ENCODE measurements at places on chromosomes 2 and 18.

DNA sequence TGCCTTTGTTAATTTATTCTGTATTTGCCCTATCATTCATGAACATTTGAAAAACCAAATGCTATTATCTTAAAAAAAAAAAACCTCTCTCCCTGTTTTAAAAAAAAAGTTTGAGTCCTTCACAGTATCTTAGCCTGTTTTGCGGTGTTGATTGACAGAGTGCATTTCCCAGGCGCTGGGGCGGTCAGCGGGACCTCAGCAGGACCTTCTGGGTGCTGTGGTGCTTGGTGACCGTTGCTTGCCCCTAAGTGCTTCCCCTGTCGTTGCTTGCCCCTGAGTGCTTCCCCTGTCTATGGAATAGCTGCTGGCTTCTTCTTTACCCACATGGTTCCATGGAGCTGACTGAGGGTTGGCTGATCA lies 12.1 kb downstream of the ATP6V1C2 start:
- DNase-seq = no peak

DNA sequence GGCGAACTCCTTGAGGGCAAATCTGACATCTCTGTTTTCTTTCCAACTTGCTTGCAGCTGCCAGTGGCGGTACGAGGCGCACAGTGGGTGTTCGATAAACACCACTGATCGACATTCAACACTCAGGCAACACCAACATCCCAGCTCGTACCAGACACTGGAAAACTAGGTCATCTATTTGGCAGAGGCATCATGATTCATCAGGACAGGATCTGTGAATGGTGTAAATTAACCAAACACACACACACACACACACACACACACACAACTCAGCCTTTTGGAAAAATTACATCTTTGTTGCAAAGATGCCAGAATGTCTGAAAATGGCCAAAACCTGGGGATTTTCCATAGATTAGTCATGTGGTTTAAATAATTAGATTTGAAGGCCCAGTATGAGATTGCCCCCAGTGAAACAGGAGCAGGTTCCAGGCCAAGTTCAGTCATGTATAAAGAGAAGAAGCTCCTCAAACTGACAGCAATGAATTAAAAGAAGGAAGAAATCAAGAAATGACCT lies 150.5 kb upstream of the NCKAP5 start:
- no peak for DNase-seq

GRCh38 chr2:225400060-225400511 lies 576 bp downstream of the NYAP2 start:
- no peak for DNase-seq

DNA sequence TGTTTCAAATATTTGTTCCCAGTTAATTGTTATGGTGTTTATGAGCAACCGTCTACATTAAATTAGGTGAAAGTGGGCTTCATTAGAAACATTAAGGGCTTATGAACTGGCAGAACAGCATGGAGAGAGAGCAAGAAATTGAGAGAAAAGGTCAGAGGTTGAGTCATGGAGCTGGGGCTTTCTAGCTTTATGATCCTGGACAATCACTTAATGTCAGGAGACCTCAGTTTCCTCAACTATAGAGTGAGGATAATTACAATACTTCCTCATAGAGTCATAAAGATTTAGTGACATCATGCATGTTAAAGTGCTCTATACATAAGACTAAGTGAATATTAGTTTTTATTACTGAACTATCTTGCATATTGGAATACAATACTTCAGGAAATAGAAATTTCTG lies 83.9 kb downstream of the PLCL1 start:
- no peak for DNase-seq

- no peak for DNase-seq
Measured at GRCh38 chr2:69624131-69624530, 19.4 kb downstream of the AAK1 start.

GRCh38 chr2:36446294-36446693 lies 90.7 kb downstream of the CRIM1 start:
- DNase-seq = no peak

- no peak for DNase-seq
Measured at GRCh38 chr2:239436076-239436475, 35.3 kb upstream of the HDAC4 start.

- DNase-seq = no peak
Measured at GRCh38 chr2:60268661-60269060, 284.8 kb downstream of the BCL11A start.

DNA sequence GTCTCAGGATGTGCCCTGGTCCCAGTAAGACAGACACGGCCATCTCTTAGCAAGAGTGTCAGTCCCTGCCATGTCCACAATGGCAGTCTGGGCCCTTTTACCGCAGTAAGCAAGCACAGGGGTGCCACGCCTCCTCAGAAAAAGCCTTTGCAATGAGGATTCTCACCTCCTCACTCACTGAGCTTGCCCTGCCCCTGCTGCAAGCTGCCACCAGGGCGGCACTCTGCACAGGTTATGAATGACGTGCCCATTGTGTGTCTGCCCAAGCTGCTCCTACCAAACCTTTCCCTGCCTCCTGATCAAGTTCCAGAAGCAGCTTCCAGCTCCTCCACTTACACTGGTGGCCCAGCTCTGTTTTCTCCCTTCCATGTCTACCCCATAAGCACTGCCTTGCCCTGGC lies 23.3 kb downstream of the ERCC3 start:
- DNase-seq = no peak

All from Peyer's patch (tissue), 4 donors.